ENCODE measurements at places on chromosomes 12 and 14.

DNA sequence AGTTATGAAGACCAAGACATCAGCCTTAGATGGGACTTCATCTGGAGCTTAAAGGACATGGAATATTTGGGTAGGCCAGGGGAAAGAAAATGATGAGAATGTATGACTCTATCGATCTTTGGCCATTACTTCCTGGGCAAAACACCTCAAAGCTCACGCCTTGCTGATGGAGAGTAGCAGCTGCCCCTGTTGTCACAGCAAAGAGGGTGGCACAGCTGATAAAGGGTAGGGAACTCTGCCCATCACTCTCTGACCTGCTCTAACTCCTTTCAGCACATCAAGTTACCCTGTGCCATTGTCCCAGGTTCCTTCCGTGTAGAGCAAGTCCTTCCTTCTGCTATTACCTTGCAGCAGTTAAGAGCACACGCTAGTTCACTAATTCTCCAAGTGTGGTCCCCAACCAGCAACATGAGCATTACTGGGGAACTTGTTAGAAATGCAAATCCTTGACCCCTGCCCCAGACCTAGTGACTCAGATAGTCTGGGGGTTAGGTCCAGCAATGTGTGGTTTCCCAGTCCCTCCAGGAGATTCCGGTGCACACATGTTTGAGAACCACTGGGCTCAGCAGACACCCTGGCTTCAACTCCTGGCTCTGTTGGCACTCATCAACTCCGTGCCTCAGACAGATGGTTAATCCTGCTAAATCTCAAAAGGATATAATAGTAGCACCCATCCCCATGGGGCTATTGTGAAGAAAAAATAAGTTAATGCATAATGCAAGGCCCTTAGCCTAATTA is 93.7 kb upstream of the EEA1 start:
- DNase-seq, result no peak

- DNase-seq, result peak; percentile 17
Observed at GRCh38 chr12:66269757-66270383, 32.4 kb upstream of the HELB start.

GRCh38 chr12:75481774-75482173 is 1.2 kb downstream of the GLIPR1 start:
- no peak for DNase-seq

DNA sequence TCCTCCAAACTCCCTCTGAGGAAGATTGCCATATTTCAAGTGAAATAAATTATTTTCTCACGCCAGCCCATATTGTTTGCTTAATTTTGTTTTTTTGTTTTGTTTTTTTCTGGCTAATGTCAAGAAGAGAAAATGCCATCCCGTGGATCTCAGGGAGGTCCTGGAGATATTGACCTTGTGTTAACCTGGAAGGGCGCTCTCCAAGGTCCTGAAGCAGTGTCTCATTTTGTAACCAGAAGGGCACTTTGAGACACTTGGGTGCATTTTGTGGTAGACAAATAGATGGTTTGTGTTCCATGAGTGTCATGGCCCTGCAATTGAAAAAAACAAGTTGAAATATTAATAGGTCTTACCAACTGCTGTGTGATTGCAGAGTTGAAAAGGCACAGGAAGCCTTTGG is 268.9 kb downstream of the SUDS3 start:
- DNase-seq, result no peak

- DNase-seq, result no peak
Observed at GRCh38 chr12:21780786-21781185, 6.3 kb upstream of the KCNJ8 start.

DNA sequence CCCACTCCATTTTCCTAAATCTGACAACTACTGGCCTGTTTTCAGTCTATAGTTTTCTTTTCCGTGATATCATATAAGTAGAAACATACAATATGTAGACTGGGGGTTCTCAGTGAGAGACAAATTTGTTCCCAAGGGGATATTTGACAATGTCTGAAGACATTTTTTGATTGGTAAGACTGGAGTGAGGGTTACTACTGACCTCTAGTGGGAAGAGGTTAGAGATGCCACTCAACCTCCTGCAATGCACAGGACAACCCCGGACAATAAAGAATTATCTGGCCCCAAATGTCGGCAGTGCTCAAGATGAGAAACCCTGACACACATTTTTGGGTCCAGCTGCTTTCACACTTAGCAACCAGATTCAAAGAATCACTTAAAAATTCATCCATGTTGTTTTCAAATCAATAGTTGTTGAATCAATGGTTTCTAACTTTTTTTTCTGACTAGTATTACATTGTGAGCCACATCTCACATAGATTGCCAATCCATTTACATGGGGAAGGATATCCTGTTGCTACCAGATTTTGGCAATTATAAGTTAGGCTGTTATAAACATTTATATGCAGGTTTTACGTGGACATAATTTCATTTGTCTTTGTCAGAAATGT is 307.1 kb downstream of the RPL10L start:
- no peak for DNase-seq

DNA sequence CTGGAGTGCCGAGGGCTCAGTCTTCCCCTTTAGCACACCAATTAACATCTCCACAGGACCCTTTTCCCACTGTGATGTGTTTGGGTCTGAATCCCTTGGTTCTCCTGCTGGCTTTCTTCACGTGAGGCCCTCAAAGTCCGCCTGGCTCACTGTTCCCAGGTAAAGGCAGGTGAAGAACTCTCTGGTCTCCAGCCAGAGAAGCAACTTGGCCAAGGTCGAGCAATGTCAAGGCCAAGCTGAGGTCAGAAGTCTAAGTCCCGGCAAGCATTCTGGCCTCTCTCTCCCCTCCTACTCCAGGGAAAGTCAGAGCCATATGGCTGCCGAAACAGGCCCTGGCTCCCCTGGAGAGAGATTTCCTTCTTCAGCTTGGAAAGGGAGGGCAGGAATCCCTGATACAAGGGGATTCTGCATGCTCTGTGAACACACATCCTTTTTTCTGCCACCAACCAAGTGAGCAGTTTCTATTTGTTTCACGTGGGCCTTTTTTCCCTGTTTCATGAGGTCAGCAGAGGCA is 61.4 kb upstream of the ESRRB start:
- no peak for DNase-seq

DNA sequence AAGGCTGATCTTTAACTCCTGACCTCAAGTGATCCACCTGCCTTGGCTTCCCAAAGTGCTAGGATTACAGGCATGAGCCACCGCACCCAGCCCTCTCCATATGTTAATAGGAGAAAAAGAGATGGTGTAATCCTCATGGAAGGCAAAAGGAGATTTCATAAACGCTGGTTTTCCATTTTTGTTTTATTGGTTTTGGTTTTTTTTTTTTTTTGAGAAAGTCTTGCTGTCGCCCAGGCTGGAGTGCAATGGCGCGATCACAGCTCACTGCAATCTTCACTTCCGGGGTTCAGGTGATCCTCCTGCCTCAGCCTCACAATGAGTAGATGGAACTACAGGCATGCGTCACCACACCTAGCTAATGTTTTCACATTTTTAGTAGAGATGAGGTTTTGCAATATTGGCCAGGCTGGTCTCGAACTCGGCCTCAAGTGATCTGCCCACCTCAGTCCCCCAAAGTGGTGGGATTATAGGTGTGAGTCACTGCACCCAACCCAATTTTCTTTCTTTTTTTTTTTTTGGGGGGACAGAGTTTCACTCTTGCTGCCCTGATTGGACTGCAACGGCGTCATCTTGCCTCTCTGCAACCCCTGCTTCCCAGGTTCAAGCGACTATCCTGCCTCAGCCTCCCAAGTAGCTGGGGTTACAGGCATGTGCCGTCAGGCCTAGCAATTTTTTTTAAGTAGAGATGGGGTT is 8.1 kb downstream of the PTGES3 start:
- no peak for DNase-seq

DNA sequence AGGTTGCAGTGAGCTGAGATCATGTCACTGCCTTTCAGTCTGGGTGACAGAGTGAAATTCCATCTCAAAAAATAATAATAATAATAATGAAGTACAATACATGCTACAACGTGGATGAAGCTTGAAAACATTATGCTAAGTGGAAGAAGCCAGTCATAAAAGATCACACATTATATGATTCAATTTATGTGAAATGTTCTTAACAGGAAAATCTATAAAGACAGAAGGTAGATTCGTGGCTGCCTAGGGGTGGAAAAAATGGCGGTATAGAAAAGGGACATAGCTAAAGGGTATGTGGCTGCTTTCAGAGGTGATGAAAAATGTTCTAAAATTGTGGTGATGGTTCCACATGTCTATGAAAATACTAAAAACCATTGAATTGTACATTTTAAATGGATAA is 41.0 kb upstream of the AMIGO2 start:
- no peak for DNase-seq

GRCh38 chr14:103225476-103225875 is 102.2 kb downstream of the TNFAIP2 start:
- no peak for DNase-seq

- no peak for DNase-seq
Observed at GRCh38 chr14:39726563-39726962, 294.3 kb upstream of the FBXO33 start.

- no peak for DNase-seq
Observed at GRCh38 chr14:63654346-63654745, 12.7 kb upstream of the WDR89 start.

DNA sequence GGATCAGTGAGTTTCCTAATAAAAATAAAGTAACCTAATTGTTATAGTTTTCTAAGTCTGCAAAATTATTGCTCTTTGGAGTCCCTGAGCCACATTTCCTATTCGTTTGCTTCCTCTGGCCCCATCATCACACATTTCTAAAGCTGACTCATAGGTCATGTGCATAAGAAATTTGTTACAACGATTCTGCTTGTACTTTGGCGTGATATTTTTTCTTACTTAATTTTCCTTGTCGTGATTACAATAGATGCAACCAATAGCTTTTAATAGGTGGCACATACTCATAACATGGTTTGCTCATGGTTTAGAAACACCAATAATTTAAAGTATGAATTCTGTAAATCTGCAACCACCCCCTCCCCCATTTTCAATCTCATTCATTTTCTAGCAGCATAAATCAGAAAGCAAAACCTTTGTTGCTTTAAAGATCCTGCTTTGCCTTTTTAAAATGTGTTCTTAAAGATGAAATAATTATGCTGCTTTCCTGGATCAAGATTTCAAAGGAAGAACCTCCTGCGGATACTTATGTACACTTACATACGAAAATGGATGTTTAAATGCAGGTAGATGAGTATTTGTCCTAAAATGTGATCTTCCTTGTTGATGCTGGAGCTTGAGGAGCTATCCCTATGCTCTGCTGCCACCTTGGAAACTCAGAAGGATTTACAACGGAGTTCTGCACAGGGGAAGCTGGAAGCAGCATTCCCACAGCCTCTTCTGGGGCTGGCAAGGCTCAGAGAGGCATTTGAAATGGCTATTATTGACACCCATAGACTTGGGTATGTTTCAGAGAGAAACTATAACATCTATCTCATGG is 1.7 kb upstream of the FLRT2 start:
- DNase-seq, result peak; percentile 86

- no peak for DNase-seq
Observed at GRCh38 chr14:49970474-49971147, 77.7 kb downstream of the ARF6 start.

GRCh38 chr14:58166005-58166983 is 14.3 kb upstream of the ARMH4 start:
- no peak for DNase-seq

DNA sequence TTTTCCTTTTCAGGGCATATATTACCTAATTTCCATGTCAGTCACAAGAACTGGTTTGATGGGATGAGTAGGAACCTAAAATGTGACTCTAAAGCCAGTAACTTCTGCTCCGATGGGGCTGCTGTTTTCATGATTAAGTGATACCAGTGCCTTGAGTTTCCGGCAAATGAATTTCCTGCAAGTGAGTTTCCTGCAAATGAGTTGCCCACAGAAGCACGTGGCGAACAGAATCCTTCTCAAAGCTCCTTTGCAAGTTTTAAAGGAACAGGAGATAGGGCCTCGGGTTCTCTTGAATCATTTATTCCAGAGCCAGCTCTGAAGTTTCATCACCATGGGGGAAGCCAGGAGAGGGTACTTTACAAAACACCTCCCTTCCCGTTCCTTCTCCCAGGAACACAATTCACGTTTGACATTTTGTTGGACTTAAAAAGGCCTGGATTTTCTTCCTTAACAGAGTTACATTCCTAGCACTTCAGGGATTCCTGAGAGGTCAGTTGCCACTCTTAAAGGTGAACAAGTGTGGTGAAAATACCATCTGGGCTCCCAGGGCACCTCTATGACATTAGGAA is 2.2 kb upstream of the PPTC7 start:
- no peak for DNase-seq

- no peak for DNase-seq
Observed at GRCh38 chr12:45803111-45803510, 73.6 kb downstream of the ARID2 start.

- no peak for DNase-seq
Observed at GRCh38 chr12:124469193-124469888, 98.1 kb downstream of the NCOR2 start.

GRCh38 chr14:58625438-58625837 is 12.3 kb upstream of the DACT1 start:
- no peak for DNase-seq

- DNase-seq, result no peak
Observed at GRCh38 chr14:93944348-93945069, 17.4 kb downstream of the FAM181A start.

- no peak for DNase-seq
Observed at GRCh38 chr12:6461401-6462233, 8.9 kb downstream of the VAMP1 start.

- no peak for DNase-seq
Observed at GRCh38 chr14:56918849-56919574, 108.7 kb upstream of the OTX2 start.

DNA sequence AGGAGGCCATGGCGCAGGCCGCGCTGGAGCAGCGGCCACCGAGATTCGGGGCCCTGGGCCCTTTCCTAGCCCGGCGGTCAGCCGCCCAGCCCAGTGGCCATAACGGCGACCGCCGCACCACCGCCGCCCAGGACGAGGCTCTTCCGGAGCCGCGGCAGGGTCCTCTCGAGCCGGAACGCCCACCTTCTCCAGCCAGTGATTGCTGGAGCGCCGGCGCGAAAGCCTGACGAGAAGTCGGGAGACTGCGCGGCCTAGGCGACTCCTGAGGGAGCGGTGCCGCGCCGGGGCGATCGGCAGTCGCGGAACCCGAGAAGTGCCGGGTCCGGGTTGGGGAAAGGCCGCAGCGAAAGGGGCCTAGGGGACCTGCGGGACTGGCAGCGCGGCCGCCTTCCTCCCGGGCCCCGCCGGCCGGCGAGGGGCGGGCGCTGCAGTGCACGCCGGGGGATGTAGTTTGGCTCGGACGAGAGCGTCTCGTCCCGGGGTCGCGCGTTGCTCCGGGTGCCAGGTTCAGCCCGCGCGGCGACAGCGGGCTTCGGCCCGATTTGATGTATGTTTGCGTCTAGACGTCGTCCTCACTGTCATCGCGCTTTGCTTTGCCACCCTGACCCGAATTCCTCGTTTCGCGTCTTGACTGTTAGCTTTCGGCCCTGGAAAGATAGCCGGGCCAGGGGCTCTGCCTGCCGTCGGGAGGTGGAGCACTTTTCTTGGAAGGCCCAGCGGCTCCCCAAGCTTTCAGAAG is at the start of gene VTI1B:
Gene VTI1B, minus strand, starts transcription at position 153 of the 739 bp plus-strand sequence. Its CDS starts 143 bp downstream, at position 10.
- DNase-seq, result no peak

DNA sequence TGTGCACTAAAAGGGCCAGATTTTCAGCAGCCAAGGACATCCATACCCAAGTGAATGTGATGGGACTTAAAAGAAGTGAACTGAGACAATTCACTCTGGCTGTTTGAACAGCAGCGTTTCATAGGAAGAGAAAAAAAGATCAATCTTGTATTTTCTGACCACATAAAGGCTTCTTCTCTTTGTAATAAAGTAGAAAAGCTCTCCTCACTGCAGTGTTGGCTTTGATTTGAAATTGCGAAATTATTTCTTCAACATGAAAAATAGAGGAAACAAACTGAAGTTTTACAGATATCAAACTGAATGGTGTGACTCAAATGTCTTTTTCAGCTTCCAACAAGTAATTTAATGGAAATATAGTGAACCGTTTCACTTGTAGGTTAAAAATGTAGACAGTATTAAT is 11.3 kb upstream of the KCNMB4 start:
- DNase-seq, result no peak

Data from non-pigmented ciliary epithelial cell (primary cell).